NK-92 treated with Interleukin-12 subunit alpha and Interleukin-12 subunit beta, amount 100 ng/mL, for 24 hours (cell line): ENCODE measurements at places on chromosomes 6 and 20.

DNA sequence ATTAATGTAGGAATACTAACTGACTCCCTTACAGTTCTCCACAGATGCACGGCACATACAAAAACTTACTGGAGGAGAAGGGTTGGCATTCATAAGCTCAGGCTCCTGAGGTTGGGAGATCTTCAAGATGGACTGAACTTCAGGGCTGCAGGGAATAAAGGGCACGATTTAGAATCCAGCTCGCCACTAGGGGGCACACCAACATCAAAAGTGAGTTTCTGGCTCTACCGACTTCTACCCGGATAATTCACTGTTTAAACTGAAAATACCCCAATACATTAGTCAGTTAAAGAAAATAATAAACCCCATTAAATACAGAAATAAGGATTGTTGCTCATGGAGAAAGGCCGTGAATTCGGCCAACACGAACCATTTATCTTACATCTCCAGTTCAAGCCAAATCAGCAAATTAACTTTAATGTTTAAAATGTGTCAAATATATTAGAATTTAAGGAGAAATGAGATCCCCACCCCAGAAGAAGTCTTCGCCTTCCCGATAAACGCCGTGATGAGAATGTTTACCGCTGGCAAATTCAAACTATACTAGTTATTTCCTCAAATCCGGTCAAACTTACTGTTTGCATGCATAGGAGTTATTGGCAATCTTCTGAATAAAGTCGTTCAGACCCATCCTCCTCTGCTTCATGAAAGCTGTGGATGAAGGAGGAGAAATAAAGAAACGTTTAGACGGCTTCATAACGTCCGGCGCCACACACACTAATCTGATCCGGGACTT lies 121.7 kb upstream of the SLC2A12 start:
- peak; percentile 66 for DNase-seq

GRCh38 chr20:14616003-14616402 lies 278.6 kb upstream of the FLRT3 start:
- DNase-seq, result no peak

- DNase-seq, result no peak
Observed at GRCh38 chr6:161804838-161805237, 531.0 kb upstream of the AGPAT4 start.

- no peak for DNase-seq
Observed at GRCh38 chr6:54493138-54493537, 184.9 kb downstream of the TINAG start.

GRCh38 chr6:32785781-32786533 lies 22.6 kb upstream of the HLA-DQB2 start:
- DNase-seq, result no peak

- no peak for DNase-seq
Observed at GRCh38 chr6:80605165-80605989, 498.9 kb downstream of the BCKDHB start.

- DNase-seq, result no peak
Observed at GRCh38 chr6:32393665-32394420, 13.1 kb downstream of the BTNL2 start.

DNA sequence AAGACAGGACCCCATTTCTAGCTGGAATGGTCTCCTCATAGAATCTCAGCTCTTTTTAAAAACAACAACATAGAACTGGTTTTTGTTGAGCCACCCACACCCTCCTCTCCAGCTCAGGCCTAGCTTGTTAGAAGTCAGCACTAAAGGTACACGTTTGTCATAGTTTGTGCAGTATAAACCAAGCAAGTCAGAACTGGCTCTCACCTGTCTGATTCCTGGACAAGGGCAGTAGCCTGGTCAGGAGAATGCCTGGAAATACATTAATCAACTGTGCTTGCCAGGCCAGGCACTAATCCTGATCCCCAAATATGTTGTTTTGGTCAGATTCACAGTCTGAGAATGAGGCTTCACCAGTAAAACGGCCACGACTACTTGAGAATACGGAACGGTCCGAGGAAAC lies 296.7 kb downstream of the ZFAND3 start:
- no peak for DNase-seq

DNA sequence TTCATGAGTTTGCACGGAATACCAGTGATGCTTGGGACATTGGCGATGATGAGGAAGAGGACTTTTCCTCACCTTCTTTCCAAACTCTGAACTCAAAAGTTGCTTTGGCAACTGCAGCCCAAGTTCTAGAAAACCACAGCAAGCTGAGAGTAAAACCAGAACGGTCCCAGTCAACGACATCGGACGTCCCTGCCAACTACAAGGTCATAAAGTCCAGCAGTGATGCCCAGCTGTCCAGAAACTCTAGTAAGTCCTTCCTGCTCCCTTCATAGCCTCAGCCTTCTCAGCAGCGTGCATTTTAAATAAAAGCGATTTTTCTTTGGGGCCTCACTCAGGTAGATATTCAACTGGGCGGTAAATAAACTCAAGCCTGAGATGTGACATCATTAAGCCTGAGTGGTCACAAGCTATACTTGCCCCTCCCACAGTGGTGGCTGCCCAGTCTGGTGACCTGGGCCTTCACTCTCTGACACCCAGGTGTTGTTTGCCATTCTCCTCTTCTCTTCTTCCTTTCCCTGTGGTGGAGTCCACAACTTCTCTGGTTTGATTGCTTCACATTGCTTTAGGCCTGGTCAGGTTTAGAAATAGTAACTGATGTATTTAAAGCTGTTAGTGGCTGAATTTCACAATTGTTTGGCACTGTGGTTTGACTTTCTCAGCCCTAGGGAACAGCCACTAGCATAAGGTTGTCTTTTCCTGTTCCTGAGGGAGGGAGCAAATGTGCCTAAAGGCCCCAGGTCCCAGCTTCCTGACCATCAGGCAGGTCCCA lies 21.6 kb upstream of the TMEM217 start:
- DNase-seq, result peak; percentile 44

GRCh38 chr6:162705736-162706135 lies 21.8 kb downstream of the PRKN start:
- no peak for DNase-seq

DNA sequence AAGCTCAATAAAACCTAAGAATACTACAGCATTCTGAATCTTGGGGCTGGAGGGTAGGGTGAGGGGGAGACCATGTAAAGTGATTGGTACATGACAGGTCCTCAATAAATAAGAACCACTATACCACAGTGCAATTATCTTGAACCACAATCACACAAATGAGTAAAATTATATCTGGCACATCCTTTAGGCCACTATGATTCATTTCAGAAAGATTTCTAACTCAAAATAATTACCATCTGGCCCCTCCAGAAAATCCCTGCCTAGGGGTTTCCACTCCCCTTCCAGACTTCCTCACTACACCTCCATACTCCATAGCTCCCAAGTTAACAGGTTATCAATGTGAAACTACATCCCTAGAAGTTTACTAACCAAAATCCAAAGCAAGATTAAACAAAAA lies 19.7 kb downstream of the AKIRIN2 start:
- no peak for DNase-seq

- no peak for DNase-seq
Observed at GRCh38 chr6:114090626-114091025, 119.7 kb upstream of the HDAC2 start.

DNA sequence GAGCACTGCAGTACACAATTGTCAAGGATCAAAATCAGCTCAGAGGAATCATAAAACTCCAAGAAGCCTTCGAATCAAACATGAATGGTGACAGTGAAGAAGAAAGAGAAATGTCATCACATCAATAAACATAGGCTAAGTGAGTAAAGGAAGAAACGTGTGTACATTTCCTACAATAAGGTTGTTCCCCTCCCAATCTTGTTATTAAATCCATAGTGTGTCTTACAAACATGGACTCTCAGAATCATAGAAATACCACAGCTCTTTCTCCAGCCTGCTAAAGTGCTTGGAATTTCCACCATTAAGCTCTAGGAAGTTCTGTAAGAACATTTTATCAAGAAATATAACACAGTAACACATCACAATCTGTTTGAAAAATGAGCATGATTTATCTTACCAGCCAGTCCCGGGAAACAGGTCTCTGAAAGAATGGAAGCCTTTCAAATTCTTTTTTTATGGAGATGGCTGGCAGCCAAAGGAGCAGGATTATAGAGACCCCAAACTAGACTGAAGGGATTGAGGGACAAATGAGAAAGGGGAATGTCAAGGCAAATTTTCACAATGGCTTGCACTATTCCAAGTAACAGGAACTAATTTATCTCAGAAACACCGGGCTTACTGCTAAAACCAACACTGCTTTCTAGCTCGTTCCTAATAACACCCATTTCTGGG lies 4.5 kb upstream of the TNFAIP3 start:
- no peak for DNase-seq

DNA sequence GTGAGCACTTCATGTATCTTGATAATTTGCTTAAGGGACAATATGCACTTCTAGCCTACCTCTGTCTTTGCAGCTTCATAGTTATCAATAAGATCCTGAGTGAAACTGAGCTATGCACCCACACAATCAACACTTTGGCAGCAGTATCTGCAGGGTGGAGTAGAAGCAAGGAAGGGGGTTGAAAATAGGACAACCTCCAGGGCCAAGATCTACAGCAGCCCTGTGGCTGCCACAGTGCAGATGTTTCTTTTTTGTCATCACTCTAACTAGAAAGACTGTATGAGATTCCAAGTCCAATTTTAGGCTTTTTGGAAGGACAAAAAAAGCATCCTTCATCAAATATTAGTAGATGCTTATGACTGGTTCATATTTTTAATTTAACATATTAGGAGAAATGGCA lies 336.1 kb upstream of the CITED2 start:
- DNase-seq, result no peak

DNA sequence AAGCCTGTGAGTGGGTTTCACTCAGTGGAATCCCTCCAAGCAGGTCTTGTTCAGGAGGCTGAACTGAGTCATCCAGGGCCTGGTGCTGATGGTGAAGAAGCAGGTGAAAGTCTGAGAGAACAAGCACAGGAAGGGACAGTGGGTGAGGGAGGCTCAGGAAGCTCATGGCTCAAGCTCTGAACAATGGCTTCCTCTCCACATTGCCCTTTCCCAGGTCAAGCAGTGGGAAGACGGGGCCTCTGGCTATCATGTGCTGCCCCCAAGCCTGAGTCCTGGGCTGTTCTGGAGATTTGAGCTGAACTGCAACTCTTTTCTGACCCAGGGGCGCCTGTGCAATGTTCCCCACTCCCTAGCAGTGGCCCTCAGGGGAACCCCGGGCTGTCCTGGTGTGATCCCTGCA lies 3.4 kb downstream of the CST9L start:
- no peak for DNase-seq

DNA sequence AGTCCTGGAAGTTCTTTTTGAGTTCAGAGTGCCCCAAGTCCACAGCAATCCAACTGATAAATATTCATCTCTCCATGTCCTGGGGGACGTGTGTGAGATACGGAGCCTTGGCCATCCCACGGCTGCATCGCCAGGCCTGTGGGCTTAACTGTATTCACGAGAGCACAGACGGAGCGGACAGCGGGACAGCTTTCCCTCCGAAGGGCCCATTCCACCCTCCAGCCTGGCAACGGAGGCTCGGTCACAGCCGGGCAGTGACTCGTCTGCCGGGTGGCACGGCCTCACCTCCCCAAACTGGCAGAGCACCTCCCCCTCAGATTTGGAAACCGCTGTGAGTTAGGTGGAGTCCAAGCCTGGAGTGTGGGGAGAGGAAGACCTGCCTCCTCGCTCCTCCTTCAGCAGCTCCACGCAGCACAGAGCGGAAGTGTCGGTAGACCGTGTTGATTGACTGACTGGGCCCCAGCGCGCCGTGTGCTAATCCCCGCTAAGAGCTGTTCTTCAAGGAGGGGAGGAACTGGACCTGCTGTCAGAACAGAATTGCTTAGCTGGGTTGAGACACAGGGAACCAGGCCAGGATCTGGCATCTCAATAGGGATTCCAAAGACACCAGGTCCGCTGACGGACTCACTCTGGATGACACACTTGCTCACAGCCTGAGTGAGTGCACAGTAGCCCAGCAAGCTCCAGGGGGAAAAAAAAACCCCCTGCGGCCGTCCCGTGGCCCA lies 10.9 kb downstream of the FOXF2 start:
- no peak for DNase-seq

GRCh38 chr6:143107440-143107839 lies 46.8 kb downstream of the AIG1 start:
- DNase-seq, result no peak

GRCh38 chr6:132131351-132131750 lies 180.2 kb upstream of the CCN2 start:
- DNase-seq, result no peak

DNA sequence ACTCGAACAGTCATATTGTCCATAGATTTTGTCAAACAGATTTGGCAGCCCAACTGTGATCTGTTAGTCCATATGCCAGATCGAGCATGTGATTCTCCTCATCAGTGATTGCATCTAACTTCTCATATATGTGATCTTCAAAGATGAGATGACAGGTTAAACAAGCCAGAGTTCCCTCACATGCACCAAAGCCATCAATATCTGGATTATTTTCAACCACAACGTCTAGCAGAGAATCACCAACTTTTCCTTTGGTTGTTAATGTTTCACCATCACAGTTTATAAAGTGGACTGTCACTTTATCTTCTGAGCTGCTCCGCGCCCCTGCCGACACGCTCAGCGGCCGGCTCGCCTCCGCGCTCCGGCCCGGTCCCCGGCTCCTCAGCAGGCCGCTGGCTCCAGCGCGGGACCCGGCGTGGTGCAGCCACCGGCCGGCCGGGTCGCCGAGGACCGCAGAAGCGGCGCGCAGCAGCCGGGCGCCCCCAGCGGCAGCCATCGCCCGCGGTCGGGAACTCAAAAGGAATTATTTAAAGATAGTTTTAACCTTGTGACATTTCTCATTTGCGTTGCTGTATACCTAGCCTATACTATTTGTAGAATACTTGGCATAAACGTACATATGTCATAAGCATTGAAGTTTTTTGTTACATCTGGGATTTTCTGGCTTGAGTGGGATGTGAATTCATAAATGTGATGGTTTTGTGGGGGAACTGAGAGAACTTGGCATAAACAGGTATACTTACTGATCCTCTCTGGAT lies 40.1 kb upstream of the DYNLRB1 start:
- no peak for DNase-seq

- peak; percentile 71 for DNase-seq
Observed at GRCh38 chr20:36644032-36644705, 1.8 kb downstream of the SLA2 start.

- DNase-seq, result no peak
Observed at GRCh38 chr6:10383331-10384090, 31.4 kb downstream of the TFAP2A start.

- DNase-seq, result no peak
Observed at GRCh38 chr6:106212576-106212975, 113.0 kb downstream of the ATG5 start.

DNA sequence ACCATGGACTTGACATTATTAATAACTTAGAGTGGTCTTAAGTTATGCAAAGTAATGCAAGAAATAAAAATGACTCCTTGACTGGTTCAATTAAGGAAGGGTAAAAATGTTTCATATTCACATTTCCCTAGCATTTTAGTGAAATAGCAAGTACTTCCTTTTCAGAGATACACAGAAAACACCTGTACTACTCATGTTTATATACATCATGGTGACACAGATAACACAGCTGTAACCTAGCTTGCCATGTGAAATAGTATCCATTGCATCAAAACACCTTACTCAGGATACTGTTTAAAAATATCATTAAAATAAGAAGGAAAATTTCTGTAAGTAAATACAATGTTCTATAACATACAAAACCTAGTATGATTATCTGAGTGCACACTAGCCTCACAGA lies 102.4 kb downstream of the AHI1 start:
- DNase-seq, result no peak
